ENCODE measurements at places on chromosomes 2 and 18.

- no peak for DNase-seq
These were observed 437.9 kb downstream of the TXNL1 start for GRCh38 chr18:56200381-56200911.

DNA sequence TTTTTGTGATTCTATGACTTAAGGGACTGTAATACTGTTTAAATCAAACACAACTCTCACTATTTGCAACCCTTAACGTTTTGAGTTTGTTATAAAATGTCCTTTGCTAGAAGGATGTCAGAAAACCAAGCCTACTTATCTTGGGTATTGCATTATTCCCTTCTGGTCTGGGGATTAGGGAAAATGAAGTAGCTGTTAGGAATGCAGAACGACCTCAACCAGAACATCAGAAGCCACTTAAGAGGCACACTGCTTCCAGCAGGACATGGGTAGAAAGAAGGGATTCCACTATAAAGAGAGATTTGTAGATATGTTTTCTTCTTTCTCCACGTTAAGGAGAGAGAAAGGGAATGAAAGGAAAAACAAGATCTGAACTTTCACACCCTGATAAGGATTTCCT, 101.2 kb downstream of the SETBP1 start:
- no peak for DNase-seq

GRCh38 chr2:65294701-65295100, 67.1 kb downstream of the ACTR2 start:
- DNase-seq = no peak

DNA sequence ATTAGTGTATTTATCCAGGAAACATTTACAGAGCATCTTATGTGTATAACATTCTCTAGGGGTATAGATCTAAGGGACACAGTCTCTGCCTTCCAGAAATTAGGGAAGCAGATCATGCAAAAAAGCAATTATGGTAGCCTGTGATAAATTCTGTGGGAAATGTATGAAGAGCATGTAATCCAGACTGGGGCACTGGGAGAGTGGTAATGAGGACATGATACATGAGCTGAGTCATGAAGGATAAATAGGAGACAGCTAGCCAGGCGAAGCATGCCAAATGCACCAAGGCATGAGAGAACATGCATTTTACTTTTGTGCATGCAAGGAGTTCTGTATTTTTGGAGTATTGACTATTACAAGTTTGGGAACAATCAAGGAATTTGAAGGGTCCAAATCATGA, 8.9 kb upstream of the RPRM start:
- DNase-seq = no peak

DNA sequence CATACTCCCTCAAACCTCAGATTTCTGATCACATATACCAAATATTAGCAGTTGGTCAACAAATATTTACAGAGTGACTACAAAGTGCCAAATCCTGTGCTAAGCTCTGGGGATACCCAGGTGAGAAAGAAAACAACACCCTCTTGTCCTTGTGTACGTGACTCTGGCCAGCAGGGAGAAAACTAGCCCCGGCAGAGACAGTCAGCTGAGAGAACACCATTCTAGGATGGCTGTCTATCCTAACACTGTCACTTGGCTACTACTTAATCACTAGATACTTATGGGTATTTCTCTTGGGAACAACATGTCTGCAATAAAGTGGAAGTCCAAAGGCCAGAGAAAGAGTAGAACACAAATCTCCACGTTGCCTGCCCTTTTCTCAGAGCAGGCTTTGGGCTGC, 57.9 kb upstream of the CD226 start:
- no peak for DNase-seq

DNA sequence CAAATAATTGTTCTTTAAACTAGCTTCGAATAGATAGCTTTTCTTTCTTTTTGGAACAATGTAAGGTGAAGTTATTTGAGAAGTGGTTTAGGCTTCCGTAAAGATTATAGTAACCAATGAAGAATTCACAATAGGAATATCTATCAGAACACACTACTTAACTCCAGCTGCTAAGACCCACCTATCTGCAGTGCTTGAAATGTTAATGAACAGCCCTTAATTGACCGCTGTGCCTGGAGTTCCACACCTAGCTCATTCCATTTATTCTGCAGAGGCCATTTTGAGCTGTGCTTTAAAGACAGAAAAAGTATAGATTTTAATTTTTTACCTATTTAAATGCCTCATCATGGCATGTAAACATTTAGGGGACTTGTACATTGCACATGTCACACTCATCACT, 83.3 kb upstream of the APCDD1 start:
- no peak for DNase-seq

GRCh38 chr2:2181493-2181892, 149.6 kb downstream of the MYT1L start:
- no peak for DNase-seq

- no peak for DNase-seq
These were observed 267.4 kb upstream of the NT5C1B start for GRCh38 chr2:18856765-18857164.

Data from stimulated activated CD4-positive, alpha-beta T cell treated with anti-CD3 and anti-CD28 coated beads, Interleukin-1b, Interleukin-23, amount 100 ng/mL, for 1 hour (primary cell).